ENCODE measurements at places on chromosomes 12 and 14.
A peak's percentile ranks its signal among the peaks of the same experiment; 100 is the strongest.

- DNase-seq: no peak
These were observed 2.5 kb downstream of the C14orf119 start for GRCh38 chr14:23097786-23098185.

DNA sequence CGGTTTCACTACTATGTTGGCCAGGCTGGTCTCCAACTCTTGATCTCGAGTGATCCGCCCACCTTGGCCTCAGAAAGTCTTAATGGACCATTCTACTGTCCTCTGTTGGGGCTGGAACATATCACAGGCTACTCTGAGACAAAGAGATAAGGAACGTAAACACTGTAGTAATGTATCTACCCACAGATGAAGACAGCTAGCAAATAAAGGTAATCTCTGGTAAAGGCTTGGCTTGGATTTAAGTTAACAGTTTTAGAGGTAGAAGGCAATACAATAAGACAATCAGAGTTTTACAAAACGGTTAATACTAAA is 44.6 kb upstream of the ISM2 start:
- no peak for DNase-seq

DNA sequence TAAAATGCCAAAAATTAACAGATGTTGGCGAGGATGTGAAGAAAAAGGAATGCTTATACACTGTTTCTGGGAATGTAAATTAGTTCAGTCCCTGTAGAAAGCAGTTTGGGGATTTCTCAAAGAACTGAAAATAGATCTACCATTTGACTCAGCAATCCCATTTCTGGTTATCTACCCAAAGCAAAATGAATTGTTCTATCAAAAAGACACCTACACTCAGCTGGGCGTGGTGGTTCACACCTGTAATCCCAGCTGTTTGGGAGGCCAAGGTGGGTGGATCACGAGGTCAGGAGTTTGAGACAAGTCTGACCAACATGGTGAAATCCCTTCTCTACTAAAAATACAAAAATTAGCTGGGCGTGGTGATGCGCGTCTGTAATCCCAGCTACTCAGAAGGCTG is 279.3 kb upstream of the PDE3A start:
- no peak for DNase-seq

- no peak for DNase-seq
These were observed at the start of gene ZBTB42 for GRCh38 chr14:104800771-104801519. ZBTB42 (plus strand) TSS chr14:104801101; CDS start chr14:104801198, 97 bp downstream.

DNA sequence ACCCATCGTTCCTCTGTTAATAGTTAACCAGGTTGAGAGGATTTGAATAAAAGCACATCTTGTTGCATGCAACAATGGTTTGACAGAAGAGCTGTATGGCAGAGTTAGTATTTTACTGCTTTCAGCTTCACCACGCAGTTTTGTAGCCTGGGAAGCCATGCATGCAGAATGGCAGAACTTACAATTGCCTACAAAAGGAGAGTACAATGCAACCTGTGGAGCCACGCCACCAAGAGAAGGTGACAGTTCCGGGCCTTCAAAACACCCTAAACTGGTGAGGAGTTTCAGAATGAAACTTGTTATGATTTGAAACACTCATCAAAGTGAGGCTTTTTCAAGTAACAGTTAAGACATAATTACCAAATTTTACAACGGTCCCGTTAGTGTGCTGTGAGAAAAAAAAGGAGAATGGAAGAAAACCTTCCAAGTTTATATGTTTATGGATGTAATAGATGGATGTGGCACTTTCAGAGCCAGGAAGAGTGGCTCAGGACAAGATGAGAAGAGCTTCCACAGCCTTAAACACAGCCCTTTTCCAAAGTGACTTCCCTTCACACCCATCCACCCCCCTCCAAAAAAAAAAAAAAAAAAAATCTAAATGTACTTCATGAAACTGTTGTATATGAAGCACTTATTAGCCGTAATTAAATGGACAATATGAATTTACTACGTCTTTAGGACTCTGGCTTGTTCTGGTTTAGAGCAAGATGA is 158.7 kb downstream of the EGLN3 start:
- no peak for DNase-seq

- DNase-seq: no peak
These were observed 70.0 kb downstream of the TMEM132C start for GRCh38 chr12:128337071-128337345.

DNA sequence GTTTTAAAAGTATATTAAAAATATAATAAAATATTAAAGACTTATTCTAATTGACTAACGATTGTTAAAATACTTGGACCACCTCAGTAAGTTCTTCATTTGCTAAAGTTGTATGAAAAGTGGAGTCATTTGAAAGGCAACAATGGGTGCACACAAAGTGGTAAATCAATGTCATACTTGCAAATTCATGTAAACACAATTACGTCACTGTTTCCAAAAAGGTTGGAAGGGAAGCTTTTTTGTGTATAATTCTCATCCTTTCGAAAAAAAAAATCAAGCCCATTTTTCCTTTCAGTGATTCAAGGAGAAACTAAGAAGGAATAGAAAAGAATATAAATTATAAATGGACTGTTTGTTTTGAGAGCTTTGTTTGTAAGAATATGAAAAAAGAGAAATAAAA is 166.2 kb downstream of the PIK3C2G start:
- DNase-seq: no peak

DNA sequence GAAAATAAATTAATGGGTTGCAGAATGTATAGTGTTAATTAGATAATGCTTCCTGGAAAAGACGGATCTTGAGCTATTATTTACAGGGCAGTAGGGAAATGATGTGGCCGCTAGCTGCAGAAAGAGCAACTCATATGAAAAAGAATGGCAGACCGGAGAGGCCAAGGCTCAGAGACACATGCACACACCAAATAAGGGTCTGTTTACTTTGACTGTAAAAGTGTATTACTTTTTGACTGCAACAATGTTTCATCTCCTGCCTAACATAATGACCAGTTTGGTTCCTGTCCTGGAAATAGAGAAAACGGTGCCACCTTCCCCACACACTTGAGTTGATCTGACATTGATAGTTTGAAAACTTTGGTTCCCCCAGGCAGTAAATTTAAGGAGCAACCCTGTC is 290.9 kb downstream of the CACNA1C start:
- DNase-seq: no peak

DNA sequence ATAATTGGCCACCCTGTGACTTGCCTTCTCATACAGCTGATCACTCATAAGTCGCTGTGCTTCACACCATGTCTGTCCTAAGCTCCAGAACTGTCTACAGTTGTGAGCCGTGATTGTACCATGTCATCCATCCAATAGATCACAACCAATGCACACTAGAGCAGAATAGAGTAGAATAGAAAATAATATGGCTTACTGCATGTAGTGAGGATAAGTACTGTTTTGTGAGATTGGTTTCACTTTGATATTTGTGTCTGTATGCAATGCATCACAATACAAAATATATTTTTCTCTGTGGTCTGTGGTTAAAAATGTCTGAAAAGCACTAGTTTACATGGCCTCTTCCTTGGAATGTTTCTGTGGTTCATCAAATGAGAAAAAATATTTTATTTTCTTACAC is 237.6 kb upstream of the PRKD1 start:
- no peak for DNase-seq

DNA sequence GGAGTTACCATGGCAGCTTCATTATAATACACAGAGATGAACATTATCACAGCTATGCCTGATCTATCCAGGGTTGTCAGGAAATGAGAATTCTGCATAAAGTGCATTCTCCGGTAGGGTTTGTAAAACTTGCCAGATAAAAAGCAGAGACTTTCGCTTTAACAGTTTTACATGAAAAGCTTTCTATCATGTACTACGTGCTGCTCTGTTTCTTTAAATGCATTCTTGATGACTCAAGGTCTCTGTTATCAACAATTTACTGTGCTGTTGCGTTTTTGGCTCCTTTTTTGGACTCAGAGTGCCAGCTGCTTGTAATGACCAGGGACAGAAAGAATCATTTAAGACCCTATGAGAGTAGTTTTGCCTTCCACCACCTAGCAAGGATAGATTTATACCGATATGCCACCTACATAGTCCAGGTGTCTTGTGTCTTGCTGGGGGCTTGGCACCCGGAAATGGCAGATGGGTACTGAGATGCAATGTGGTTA is 371.2 kb downstream of the BTG1 start:
- peak; percentile 58 for DNase-seq

DNA sequence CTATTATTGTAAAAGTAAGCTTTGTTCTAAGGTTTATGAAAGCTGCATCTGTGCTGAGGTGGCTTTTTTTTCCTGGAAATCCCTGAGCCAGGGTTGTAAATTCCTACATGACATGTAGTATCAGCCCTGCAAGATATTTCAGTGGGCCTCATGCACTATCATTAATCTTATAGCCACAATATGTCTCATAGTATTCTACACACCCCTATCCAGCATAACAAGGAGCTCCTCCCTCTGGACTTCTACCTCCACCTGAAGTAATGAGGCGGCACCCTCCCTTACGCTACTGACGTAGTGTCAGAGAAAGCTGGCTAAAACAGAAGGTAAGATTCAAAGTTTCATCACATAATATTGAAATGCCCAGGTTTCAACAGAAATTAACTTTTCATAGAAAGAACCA is 35.5 kb downstream of the SLC5A8 start:
- DNase-seq: no peak

DNA sequence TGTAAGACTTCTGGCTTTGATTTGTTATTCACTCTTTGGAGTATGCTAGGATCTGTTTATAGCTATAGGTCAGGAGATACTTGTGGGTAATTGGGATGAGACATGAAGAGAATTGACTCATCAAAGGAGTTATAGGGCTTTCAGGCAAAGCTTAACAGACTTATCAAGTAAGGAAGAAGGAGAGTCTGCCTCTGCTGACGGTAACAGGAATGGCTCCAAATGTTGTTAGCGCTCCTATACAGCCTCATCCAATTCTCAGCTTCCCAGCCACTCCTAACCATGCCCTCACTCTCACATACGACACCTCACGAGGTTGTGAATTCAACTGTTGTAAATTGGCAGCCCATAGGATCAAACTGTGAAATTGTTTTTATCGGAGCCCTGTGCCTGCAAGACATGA is 140.5 kb downstream of the KCNA5 start:
- no peak for DNase-seq

GRCh38 chr12:50032854-50033581 is 7.7 kb upstream of the RACGAP1 start:
- no peak for DNase-seq
